Dorsolateral prefrontal cortex (tissue), 122 donors: ENCODE measurements at places on chromosomes 16 and 17.

- peak; percentile 35 for DNase-seq
Observed at GRCh38 chr16:74999609-75000480, 1.0 kb downstream of the ZNRF1 start.

- no peak for DNase-seq
Observed at GRCh38 chr17:30256756-30257506, 21.4 kb upstream of the SLC6A4 start.

DNA sequence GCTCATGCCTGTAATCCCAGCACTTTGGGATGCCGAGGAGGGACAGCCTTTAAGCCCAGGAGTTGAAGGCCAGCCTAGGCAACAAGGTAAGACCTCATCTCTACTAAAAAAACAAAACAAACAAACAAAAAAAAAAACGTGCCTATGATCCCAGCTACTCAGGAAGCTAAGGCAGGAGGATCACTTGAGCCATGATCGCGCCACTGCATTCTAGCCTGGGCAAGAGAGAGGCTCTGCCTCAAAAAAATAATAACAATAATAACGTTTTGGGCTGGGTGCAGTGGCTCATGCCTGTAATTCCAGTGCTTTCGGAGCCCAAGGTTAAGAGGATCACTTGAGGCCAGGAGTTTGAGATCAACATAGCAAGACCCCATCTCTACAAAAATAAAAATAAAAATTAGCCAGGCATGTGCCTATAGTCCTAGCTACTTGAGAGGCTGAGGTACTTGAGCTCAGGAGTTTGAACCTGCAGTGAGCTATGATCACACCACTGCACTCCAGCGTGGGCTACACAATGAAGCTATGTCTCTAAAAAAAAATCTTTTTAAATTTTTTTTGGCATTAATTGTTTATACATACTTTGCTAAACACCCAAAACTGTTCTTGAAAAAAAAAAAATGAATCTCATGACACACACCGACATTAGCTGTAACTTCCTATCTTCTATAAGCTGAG is 3.3 kb downstream of the PHLPP2 start:
- no peak for DNase-seq

- DNase-seq = no peak
Observed at GRCh38 chr16:85443531-85443930, 169.6 kb upstream of the GSE1 start.

- DNase-seq = no peak
Observed at GRCh38 chr17:78238823-78239488, 7.5 kb downstream of the TMEM235 start.

GRCh38 chr16:89565506-89566372 is 5.3 kb downstream of the RPL13 start:
- DNase-seq = peak; percentile 39

GRCh38 chr17:2611627-2612026 is 18.2 kb downstream of the PAFAH1B1 start:
- no peak for DNase-seq
